ENCODE measurements at places on chromosomes 16 and 17.
A peak's percentile ranks its signal among the peaks of the same experiment; 100 is the strongest.

DNA sequence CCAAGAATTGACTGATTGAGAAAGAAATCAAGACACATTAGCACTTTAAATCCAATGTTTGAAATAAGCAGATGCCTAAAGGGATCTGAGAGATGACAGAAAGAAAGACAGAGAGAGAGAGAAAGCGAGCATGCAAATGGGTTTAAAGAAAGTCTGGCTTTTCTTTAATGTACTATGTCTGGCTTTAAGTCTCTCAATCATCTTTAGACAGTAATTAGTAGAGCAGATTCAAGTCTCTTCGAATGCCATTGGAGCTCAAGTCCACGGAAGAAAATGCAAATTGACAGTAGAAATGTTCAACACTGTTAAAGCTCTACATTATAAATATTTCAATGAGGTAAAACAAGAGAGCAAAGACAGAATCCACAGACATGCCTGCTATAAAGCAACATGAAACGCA is 1480.2 kb upstream of the CDH8 start:
- DNase-seq, result no peak

DNA sequence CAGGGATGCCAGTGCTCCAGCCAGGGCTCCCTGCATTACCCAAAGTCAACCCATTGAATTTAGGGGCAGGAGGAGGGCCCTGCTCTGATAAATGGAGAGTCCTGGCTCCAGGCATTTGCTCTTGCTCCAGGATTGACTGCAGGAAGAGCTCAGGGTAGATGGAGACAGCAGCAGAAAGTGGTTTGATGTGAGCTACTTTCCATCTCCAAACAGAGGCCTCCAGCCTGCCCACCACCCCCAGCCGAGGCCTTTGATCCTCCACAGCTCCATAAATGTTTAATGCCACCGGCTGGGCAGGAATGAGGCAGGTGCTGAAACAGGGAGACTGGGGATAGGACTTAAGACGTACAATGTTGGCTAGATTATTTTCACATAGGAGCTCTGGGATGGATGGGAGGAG is 4.3 kb upstream of the SEZ6 start:
- DNase-seq, result no peak

DNA sequence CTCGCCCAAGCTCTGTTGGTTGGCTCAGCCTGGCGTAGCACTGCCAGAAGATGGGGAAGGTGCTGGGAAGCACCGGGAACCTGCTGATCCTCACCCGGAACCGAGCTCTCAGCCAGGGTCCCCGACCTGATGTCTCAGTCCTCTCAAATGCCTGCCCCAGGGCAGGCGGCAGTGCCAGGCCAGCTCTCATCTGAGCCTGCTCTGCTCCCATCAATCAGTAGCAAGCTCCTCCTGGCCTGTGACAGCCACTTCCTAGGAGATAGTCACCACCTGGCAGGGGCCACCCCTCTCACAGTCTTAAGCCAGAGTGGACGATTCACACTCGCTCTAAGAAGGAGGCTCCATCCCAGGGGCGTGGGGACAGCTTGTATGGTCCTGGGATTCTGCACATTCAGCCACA is 62.0 kb downstream of the ENGASE start:
- DNase-seq, result no peak

DNA sequence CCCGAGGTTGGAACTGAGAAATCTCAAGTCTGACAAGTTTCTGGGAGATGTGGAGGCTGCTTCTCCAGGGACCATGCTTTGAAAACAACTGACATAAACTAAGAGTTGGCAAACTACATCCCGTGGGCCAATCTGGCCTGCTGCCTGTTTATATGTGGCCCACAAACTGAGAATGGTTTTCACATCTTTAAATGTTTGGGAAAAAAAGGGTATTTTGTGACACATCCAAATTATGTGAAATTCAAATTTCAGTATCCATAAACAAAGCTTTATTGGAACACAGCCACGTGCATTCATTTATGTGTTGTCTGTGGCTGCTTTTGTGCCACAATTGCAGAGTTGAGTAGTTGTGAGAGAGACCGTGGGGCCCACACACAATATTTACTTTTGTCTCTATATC is 163.8 kb upstream of the PIRT start:
- no peak for DNase-seq

DNA sequence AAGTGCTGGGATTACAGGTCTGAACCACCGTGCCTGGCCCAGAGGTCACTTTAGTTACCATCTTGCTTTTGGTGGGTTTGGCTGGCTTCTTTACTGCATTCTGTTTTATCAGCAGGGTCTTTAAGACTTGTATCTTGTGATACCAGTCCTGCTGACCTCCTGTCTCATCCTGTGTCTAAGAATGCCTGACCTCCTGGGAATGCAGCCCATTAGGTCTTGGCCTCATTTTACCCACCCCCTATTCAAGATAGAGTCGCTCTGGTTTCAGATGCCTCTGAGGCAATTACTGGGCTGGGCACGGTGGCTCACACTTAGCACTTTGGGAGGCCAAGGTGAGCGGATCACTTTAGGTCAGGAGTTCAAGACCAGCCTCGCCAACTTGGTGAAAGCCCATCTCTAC is 63.8 kb downstream of the MFSD11 start:
- DNase-seq, result no peak

DNA sequence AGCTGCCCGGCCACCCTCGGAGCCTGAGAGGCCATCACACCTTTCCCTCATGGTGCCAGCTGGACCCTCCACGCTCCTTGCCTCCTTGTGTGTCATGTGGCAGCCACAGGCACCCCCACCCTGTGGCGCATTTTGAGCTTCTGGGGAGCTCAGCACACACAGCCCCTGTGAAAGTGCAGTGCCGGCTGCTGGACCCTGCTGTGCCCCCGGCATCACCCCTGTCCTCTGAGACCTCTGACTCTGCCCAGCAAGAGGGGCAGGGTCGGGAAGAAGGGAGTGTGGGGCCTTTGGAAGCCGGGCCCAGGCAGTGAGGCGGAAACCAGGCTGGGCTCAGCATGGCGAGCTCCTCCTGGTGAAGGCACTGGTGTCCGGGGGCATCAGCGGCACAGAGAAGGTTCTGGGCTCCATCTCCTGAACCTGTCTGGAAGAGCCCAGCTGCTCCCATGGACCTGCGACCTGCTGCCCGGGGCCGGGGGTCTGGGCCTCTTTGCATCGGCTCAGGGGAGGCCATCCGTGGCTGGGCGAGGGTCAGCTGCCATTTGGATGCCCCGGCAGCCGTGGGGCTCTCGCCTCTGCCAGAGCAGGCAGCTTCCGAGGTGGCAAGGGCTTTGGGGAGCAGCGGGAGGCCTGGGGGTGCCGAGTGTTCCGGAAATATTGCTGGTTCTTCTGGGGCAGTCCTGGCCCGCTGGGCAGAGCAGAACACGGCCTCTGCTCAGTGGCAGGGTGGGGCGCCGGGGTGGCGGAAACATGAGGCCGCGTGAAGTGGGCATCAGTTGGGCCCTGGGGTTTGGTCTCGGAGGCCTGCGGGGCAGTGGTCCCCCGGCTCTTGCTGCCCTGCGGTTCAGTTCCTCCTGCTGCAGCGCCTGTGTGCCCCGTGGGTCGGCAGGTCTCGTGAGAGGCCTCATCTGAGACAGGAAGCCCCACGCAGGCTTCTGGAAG is 17.9 kb downstream of the CENPX start:
- no peak for DNase-seq

DNA sequence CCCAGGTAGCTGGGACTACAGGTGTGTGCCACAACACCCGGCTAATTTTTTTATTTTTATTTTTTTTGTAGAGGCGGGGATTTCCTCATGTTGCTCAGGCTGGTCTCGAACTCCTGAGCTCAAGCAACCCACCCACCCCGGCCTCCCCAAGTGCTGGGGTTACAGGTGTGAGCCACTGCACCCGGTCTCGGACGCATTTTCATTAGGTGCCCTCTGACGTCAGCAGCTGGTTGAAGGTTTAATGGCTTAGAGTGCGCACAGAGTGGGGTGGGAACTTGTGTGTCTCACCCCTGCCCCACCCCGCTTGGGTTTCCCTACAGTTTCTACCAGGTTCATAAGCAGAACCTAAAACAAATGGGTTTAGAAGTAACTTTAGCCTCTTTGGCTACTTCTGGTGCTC is 109.0 kb downstream of the N4BP1 start:
- no peak for DNase-seq

- no peak for DNase-seq
These were observed 210.6 kb upstream of the KCNJ16 start for GRCh38 chr17:69864462-69864861.

DNA sequence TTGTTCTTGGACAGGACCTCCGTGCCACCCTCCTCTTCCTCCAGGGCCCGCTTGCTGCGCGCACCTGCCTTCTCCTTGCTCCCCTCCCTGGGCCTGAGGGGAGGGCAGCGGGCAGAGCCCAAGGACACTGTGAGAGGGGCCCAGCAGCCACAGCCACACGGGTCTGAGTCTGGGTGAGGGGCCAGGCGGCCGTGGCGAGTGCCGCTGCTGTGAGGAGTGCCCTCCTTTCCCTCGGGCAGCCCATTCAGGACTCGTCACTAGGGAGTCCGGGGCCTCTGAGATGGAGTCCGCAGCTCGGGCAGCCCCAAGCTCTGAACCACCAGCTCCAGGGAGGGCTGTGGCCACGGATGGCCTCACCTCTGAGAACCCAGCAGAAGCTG is 5.6 kb downstream of the DUS1L start:
- DNase-seq, result no peak

GRCh38 chr16:2046893-2047329 is 723 bp downstream of the NTHL1 start:
- no peak for DNase-seq

DNA sequence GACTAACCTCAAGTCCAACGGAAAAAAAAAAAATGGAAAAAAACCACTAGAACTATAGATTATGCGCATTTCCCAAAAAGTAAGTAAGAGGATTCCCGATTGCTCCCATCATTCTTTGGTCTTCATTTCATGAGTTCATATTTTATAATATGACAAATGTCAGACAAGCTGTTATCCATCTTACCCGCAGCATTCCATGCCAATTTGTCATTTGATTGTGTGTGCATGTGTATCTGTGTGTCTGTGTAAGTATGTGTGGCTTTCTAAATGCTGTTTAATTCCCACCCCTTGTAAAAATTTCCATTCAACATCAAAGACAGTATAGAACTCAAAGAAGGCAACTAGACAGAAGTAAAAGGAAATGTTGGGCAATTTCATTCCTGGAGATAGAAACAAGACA is 434.1 kb downstream of the CDH11 start:
- no peak for DNase-seq

GRCh38 chr17:78925662-78926555 is 722 bp upstream of the TIMP2 start:
- DNase-seq, result peak; percentile 94

DNA sequence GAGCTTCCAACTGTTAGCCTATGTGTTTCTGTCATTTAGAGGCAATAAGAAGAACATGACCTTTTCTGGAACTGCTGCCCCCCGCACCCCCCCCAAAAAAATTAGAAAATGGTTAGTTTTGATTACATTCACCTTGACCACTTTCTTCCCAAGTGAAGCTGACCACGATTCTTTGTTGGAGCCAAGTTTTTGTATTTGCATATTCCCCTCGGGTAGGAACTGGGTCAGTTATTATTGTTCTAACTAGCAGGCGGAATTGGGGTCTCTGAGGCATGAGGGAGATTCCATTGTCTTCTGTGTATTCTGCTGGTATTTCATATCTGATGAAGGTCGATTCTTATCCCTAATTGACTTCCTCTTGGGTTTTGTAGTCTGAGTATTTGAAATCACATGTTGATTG is 231.6 kb downstream of the PRKCA start:
- no peak for DNase-seq

DNA sequence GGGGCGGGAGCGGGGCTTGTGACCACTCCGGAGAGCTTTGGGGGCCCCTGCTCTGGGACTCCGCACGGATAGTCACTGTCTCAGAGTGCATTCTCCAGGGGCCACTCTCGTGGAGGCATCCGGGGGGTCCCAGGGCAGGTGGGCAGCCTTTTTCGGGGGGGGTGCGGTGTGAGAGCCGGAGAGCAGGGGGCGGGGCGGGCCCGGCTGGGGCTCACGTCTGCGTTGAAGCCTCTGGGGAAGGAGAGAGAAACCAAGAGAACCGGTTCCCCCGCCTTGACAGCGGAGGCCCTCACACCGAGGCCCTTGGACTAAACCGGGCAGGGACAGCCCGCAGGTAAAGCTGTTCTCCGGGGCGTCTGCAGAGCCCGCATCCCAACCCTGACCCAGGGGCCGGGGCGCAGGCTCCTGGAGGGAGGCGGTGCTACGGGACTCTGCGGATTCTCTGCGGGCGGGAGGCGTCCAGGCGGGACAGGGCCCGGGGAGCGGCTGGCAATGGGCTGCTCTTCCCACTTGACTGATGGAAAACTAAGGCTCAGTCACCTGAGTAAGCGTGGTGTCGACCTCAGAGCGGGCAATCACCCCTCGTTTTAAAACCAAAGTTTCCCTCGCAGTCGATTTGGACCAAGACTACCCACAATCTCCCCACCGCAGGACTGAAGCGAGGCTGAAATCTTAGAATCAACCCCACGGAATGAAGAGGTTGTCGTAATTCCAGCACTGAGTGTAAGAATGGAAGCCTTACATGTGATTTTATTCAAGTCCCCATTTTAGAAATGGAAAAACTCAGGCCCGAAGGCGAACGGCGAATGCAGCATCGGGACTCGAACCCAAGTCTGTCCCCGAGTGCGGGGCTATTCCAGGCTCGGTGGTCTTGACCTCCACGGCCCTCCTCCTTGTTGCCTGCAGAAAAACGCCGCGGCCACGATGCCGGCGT is 49.6 kb upstream of the AMZ2 start:
- DNase-seq, result no peak

- no peak for DNase-seq
These were observed 1471.7 kb downstream of the CDH8 start for GRCh38 chr16:60564588-60564987.

DNA sequence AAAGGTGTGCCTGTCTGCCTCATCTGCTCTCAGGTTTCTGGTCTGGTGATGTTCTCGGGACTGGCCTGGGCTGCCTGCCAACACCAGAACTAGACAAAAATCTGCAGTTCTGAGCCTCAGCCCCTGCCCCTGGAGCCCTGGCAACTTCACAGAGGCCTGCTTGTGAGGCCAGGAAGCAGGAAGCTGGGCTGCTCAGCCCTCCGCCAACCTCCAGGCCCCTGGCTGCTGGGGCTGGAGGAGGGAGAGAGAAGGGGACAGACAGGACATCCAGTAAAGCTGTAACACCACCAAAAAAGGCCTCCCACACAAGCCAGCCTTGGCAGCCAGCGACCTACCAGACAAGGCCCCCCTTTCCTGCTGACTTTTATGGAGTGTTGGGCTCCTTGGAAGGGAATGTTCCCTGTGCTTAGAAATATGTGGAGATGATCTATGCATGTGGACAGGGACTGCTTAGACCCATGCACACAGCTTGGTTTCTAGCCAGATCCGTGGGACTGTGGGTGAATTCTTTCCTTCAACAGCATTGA is 157.6 kb downstream of the XYLT1 start:
- peak; percentile 15 for DNase-seq

- DNase-seq, result peak; percentile 32
These were observed 23.0 kb downstream of the WNT3 start for GRCh38 chr17:46795379-46795952.

GRCh38 chr17:80779961-80780380 is 211.7 kb upstream of the CHMP6 start:
- DNase-seq, result peak; percentile 39

DNA sequence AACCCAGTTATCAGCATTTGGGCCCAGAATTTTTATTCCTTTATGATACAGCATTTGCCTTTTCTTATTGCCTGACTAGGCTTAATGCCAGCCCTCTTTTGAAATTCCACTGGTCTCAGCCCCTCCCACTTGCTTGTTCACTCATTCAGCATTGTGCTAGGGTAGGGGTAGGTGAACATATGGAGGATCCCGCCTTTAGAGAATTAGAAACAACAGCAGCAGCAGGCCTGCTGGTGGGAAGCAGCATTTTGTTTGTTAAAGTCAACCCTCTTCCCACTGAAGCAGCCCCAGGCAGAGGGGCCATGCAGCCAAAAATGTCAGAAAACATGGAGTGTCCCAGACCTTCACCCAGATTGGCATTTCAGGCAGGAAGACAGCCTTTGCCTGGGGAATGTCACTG is 1355.2 kb downstream of the CDH8 start:
- no peak for DNase-seq

Data from cardiac fibroblast (primary cell).